ENCODE measurements at places on chromosomes 3 and 15.

DNA sequence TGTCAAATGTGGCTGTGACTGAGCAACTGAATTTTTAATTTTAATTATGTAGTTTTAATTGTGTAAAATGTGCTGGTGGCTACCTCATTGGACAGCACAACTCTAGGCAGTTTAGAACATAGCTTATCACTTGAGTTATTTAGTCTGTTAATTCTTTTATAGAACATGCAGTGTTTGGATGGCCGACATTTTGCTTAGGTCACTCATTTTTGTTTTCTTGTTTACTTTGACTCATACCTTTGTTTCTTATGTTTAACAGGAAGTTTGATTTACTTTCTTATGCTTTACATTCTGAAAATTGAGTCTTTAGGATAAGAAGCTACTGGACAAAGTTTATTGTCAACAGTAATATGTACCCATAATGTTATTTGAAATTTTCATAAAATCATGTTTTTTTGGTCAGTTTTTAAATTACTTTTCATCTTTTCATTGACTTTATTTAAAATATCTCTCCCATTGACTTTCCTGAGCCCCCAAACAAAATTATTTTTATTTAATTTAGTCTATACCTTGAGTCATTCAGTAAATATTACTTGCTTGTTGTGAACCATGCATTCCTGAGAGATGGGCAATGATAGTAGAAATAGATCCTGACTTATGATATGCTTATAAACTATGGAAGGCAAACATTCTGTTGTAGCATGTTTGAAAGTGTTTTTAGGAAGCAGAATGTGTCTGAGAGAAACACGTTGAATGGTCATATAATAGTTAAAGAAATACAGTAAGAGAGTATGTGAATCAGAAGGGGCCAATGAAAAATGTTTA lies 60.6 kb downstream of the TCF12 start:
- no peak for DNase-seq

DNA sequence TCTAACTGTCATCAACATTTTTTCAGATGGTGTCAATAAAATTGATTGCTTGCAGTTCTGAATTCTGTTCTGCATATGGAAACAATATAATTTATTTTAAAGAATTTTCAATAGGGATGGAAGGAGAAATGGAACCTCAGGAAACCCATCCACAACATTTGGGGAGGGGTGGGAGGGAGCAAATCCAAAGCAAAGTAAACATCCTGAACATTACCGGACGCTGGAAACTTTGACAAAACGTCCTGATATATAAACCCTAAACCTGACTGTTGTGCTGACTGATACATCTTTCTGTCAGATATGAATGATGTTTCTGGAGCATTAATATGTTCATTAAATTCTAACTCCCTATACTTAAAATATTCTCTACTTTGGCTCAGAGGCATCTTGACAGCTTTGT lies 479.0 kb downstream of the FOXP1 start:
- no peak for DNase-seq

DNA sequence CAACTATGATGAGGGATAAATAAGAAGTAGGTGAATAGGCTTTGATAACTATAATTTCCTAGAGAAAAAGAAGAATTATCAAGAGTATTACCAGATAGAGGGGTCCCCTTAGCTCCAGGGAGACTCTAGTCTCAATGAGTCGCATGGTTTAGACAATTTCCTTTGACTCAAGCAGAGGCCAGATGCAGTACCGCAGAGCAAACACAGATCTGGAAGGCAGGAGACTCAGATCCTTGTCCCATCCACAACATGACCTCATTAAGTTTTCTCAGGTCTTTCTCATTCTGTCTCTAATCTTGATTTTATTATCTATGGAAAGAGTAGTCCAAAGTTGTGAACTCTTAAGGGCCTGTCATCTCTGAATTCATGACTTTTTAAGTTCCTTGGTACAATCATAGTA lies 987.9 kb downstream of the NTRK3 start:
- no peak for DNase-seq

DNA sequence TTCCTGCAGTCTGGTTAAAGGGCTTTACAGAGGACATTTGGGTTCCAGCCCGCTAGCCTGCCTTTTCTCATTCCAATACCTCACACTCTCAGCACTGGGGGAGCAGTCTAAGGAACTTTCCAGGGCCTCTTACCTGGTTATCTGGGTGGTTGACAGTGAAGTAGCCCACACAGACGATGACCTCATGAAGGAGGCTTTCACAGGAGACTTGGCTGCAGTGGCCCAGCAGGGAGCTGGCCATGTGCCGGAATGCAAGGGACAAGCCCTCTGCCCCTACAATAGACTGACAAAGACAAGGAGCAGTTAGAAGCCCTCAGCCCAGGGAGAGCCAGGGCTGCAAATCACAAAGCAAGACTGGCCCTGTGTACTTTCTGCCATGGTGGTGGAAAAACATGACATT lies 39.5 kb downstream of the ISL2 start:
- no peak for DNase-seq

GRCh38 chr15:42999201-42999779 lies 78.7 kb upstream of the TTBK2 start:
- DNase-seq = no peak

GRCh38 chr15:36658898-36659639 lies 79.6 kb downstream of the CDIN1 start:
- no peak for DNase-seq

GRCh38 chr3:45464336-45465170 lies 76.2 kb downstream of the LARS2 start:
- no peak for DNase-seq

DNA sequence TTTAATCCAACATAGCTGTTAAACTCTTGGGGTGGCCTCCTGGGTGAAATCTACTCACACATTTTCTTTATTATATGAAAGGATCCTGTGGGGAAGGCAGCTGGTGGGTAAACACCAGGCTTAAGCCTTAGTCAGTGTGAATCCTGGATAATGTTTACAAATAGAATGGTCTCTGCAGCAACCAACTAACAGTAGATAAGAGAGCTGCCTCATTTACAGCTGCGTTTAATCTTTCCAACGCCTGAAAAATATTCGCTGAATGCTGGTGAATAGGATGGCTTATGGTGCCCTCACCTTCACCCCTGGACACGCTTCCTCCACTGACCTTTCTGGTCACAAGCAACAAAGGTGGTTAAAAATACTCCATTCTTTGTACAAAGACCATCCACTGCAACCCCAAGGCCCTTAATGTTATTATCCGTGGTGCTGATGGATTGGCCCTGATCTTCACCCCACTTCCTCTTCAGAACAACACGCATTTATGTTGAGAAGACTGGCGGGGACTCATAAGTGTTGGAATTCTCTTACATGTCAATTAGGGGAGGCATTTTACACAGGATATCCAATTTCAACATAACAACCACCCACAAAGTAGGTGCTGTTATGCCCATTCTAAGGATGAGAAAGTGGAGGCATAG lies 120.0 kb upstream of the FRMD4B start:
- DNase-seq = no peak

DNA sequence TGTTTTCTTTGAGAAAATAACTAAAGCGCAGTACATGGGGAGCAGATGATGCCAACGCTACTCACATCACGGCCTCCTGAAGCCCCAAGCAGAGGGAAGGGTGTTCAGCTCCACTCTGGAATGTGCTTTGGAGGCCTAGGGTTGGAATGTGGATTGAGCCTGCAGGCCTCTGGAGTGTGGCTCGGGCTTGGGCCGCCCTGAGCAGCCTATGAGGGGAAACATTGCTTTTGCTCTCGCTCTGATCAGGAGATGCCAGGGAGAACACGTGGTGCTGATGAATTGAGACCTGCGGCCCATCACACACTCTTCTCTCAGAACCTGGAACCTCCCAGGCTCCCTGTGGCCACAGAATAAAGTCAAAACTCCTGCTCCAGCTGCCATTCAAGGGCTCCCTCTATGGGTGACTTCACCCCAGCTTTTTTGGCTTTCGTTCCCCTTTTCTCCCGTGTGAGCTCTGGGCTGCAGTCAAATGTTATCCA lies 23.3 kb downstream of the CCDC13 start:
- DNase-seq = peak; percentile 38

DNA sequence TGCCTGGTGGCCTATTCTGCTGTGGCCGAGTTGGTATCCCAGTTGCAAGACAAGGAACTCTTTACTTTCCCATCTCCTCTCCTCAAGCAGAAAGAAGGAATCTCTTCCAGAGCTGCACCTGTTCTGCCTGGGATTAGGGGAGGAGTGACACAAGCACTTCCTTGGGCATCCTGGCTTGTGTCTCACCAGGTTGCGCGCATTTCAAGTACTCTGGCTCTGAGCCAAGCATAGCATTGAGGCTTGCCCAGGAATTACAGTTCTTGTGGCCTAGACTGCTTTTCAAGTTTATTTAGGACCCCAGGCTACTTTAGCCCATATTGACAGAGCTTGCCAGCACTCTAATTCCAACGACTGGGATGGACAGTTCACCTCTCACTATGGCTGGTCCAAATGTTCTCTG lies 150.5 kb downstream of the RSRC1 start:
- no peak for DNase-seq

- no peak for DNase-seq
Observed at GRCh38 chr3:42270561-42270960, 4.6 kb upstream of the CCK start.

- no peak for DNase-seq
Observed at GRCh38 chr15:35115155-35115725, 30.1 kb upstream of the NANOGP8 start.

- DNase-seq = no peak
Observed at GRCh38 chr3:140384876-140385275, 293.0 kb upstream of the TRIM42 start.

GRCh38 chr15:49827311-49827710 lies 206.5 kb downstream of the DTWD1 start:
- DNase-seq = no peak

- no peak for DNase-seq
Observed at GRCh38 chr15:65659502-65660052, 37.8 kb downstream of the SLC24A1 start.

DNA sequence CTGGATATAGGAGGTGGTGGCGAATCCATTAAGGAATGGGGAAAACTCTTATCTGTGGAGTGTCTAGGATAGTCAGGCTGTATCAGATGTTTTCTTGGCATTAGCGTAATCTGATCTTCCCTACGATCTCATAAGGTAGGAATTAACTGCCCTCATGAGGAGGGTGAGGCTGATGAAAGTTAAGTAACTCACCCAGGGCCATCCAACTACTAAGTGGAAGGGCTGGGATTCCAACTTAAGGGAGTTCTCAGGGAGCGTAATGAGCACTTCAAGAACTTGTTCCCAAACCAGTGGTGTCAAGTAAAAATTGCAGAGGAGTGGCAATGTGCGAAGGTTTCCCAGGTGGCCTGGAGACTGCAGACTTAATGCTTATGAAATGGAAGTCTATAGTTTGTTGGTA lies 55.9 kb upstream of the OSBPL11 start:
- no peak for DNase-seq

DNA sequence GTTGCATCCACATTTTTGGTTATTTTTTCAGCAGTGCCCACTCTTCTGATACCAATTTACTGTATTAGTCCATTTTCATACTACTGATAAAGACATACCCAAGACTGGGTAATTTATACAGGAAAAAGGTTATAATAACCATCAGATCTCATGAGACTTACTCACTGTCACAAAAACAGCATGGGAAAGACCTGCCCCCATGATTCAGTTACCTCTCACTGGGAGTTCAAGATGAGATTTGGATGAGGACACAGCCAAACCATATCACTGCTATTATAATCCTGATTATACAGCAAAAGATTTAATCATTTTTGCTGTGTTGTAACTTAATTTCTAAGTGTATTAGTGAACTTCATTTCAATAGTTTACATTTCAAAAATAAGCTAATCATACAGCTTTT lies 6.6 kb downstream of the ZBED2 start:
- no peak for DNase-seq

GRCh38 chr3:115986555-115987207 lies 363.4 kb downstream of the GAP43 start:
- DNase-seq = no peak

DNA sequence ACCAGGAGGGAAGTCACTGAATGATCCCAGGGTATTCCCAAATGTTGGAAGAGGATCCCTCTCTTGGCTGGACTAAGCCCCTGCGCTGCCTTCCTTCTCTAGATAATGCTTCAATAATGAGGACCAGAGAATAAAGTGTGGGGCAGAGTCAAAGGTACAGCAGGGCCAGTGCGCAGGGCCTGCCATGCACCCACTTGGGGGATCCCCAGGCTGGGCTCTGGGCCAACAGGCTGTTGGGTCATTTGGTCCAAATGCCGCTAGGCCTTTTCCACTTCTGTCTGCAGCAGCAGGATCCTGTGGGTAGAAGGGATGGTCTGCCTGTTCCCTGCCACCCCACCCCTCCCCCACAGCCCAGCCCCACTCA lies 5.7 kb upstream of the CLK3 start:
- no peak for DNase-seq

- DNase-seq = no peak
Observed at GRCh38 chr3:23626442-23626841, 179.3 kb upstream of the UBE2E1 start.

DNA sequence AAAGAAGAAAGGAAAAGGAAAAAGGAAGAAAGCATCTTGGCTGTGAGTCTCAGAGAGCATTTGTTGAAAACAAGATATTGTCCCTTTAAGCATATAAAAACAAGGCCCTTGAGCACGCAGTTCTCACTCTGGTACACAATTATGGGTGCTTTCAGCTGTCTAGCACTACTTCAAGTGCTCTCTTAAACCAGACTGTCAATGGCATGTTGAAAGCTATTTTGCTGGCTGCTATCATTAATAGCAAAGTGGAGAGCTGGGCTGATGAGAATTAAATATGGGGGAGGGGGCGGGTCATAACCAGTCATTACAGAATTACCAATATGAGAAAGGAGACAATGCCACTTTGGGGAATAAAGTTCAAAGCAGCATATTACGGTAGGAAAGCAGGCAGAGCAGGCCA lies 9.3 kb downstream of the TLE3 start:
- no peak for DNase-seq

- DNase-seq = no peak
Observed at GRCh38 chr3:127951276-127951675, 36.2 kb downstream of the KBTBD12 start.

DNA sequence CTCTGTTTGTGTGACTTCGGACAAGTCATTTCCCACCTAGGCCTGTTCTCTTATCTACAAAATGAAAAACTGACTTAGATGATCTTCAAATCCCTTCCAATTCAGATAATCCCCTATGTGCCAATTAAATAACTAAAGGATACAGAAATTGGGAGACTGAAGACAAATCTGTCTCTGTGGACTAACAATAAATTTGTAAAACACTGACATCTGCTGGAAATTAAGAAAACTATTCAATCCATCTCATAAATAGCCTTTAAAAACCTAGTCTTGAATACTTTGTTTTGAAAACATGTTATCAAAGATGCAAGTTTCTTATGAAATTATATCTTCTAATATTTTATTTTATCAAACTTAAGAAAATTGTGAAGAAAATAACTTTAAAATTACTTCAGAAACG lies 38.3 kb downstream of the MTHFS start:
- DNase-seq = no peak

- no peak for DNase-seq
Observed at GRCh38 chr3:34157491-34157890, 359.1 kb downstream of the PDCD6IP start.
